ENCODE measurements at places on chromosomes 5 and 9.

DNA sequence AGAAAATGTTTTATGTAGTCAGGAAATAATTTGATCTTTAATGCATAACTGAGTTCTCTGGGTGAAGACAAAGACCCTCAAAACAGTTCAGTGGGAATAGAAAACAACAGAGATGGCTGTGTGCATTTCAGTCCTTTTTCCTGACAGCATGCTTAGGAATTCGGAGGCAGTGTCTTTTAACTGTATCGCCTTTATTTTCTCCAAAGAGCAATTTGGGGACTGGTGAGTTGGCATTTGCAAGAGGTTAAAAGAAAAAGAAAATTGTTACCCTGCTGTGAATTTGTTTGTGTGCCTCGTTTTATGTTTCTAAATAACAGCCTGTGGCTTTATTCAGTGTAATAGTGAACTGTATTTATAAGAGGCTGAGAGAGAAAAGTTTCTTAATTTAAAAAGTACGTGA, 227.8 kb upstream of the DMAC1 start:
- no peak for DNase-seq

- no peak for DNase-seq
Observed at GRCh38 chr9:121952611-121953010, 140.5 kb downstream of the TTLL11 start.

- DNase-seq: no peak
Observed at GRCh38 chr5:79005151-79005550, 20.0 kb upstream of the ARSB start.

DNA sequence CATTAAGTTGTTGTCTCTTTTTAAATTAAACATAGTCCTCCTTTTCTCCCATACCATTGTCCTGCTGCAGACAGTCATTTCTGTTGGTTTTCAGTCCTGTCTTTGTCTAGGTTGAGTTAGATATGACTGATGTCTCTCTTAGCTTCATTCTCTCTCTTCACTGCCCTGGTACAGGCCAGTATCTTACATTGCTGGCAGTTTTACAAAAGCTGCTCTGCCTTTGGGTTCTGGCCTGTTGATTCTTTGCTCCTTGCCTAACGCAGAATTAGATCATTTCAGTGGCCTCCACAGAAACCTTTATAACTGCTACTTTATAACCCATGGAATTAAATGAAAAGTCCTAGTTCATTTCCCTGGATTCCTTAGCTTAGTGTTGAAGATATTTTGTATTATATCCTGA, 33.7 kb downstream of the GPR21 start:
- DNase-seq: no peak

GRCh38 chr5:174491265-174491664, 233.1 kb upstream of the MSX2 start:
- DNase-seq: no peak

DNA sequence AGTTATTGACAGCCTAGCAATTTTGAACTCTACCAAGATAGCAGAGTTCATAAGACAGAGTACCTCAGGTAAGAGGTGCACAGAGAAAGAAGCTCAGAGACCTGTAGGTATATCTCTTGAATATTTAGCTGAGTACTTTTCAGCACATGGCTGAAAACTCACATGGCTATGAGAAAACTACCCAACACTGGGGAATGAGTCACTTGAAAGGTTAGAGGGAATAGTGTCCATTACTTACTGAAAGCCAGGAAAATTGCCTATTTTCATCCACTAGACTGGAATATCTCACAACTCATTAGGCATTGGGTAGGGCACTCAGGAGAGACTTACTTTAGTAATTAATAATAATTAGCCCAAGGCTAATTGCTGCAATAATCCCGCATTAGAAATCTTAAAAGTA, 8.3 kb downstream of the TSLP start:
- DNase-seq: no peak

DNA sequence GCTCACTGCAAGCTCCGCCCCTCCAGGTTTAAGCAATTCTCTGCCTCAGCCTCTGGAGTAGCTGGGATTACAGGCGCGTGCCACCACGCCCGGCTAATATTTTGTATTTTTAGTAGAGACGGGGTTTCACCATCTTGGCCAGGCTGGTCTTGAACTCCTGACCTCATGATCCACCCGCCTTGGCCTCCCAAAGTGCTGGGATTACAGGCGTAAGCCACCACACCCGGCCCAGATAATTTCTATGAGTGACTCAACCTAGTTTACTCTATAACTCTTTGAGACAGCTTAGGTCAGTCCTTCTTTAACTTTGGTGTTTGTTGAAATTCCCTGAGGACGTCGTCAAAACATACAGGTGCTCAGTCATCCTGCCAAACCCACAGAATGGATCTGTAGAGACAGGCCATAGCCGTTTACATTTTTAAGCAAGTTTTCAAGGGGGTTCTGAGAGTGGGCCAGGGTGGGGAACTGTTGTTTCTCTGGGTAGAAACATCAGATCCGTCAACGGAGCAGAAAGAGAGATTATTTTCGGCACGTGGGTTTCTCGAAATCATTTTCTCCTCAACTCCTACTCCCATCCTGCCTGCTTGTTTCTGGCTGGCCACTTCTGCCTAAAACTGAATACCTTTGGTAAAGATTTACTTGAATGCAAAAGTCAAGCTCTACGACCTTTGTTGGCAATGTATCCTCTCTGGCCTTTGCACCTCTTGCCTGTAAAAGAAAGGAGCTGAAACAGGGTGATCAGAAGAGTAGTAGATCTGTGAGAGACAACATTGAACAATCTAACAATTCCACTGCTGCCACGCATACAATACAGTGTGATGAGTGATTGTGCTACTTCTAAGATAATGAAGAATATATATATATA, 6.0 kb upstream of the BOD1 start:
- no peak for DNase-seq

DNA sequence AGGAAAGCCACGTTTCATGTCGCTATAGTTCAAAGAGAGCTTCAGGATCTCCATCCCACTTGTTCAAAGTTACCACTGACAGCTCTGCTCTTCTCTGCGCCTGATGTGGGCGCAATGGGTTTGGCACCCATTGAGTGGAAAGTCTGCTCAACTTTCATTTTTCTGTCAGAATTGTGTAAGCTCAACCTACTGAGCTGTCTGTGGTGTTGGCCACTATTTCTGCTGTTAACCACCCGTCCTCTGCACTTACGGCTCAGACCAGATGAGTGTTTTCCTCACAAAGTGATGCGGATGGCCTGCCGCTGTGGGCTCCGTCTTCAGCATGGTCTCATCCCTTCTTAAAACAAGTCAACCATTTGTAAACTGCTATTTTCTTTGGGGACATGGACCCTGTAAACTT, 131.2 kb downstream of the WNK2 start:
- peak; percentile 2 for DNase-seq

DNA sequence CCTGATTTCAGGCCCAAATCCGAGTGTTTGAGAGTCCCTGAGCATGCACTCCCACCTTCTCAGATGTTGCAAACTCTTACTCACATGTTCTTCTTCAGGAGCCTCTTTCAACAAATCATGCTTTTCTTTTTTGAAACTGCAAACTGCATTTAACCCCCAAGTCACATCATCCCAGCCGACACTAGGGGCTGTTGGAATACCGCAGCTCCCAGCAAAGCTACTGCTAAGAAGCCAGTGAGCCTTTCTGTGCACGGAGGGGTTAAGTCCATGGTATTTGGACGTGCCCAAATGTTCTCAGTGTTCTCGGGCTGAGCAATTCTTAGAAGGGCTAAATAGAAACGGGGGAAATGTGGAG, 282.9 kb downstream of the NFIB start:
- DNase-seq: no peak

GRCh38 chr5:96584712-96585111, 77.5 kb upstream of the CAST start:
- no peak for DNase-seq

- DNase-seq: no peak
Observed at GRCh38 chr5:91219803-91220371, 163.2 kb downstream of the ARRDC3 start.

DNA sequence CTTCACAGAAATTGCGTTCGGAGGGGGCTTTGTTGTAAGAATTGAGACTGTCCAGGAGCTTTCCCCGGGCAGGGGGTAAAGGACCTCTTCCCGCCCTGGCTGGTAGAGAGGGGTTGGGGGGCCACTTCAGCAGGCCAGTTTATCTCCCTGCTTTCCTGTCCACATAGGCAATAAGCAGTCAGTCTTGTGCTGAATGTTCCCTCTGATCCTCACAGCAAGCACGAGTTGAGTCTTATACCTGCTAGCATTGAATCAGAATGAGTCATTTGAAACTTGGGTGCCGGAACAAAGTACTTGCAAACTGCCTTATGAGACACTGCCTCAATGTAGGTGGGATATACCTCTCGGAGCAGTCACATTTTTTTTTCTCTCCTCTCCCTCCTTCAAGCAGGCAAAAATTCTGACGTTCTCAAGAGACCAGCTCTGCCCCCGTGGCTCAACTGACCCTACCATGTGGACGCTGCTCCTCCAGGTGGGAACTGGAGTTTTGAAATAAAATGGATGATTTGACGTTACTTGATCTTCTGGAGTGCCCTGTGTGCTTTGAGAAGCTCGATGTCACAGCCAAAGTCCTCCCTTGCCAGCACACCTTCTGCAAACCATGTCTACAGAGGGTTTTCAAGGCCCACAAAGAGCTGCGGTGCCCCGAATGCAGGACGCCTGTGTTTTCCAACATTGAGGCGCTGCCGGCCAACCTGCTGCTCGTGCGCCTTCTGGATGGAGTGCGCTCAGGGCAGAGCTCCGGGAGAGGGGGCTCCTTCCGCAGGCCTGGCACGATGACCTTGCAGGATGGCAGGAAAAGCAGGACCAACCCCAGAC, 1.3 kb downstream of the SH3RF2 start:
- no peak for DNase-seq

DNA sequence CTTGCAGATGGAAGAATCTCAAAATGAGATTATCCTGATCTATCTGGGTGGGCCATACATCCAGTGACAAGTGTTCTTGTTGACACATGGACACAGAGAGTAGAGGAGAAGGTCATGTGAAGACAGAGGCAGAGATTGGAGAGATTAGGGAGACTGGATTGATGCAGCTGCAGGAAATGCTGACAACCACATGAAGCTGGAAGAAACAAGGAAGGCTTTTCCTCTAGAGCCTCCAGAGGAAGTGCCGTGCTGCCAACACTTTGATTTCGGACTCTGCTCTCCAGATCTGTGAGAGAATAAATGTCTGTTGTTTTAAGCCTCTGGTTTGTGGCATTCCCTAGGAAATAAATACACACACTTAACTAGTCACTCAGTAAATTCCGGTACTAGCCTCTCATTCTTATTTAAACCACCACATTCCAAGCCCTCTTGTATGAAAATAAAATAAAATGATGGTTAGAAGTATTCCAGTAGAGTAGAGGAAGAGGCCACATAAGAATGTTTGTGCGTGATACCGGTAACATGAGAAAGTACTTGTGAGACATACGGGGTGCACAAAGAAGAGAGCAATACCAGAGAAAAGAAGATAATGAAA, 110.9 kb upstream of the DMAC1 start:
- DNase-seq: no peak

- DNase-seq: no peak
Observed at GRCh38 chr5:123746683-123747360, 234.8 kb downstream of the CSNK1G3 start.

DNA sequence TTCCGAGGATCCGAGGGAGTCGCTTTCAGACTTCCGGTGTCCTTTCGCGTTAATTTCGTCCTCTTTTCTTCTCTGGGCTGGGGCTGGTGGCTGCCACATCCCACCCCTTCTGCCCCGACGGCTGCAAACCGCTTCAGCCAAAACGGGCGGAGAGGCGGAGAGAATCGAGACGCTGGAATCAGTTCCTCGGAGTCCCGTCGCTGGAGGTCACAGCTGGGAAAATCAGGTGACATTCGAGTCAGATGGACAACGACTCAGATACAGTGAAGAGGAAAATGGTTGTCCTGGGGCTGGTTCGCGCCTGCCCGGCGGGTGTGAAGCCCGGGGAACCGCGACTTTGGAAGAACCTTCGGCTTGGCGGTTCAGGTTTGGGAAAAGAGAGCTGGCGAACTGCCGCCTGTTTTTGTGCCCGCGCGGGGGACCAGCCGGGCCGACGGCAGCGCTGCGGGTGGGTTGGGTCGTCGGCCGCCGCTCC, 8.9 kb upstream of the NKX2-5 start:
- no peak for DNase-seq

DNA sequence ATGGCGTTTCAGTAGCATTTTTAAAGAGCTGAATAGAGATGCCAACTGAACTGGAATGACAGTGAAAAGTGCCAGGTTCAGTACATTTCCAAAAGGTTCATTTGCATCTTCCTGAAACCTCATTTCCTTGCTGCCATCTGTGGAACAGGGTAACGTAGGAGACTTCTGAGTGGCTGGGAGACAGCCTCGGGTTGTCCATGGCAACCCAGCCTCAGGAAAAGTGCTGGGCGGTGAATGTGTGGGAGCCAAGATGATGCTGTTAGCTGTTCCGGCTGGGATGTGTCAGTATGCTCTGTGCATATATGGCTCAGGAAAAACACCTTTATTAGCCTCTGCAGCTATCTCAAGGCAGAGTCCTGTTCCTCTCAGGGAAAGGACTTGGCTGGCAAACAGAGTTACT, 87.5 kb downstream of the KLHL3 start:
- no peak for DNase-seq

- no peak for DNase-seq
Observed at GRCh38 chr9:20981486-20981885, 50.0 kb downstream of the HACD4 start.

DNA sequence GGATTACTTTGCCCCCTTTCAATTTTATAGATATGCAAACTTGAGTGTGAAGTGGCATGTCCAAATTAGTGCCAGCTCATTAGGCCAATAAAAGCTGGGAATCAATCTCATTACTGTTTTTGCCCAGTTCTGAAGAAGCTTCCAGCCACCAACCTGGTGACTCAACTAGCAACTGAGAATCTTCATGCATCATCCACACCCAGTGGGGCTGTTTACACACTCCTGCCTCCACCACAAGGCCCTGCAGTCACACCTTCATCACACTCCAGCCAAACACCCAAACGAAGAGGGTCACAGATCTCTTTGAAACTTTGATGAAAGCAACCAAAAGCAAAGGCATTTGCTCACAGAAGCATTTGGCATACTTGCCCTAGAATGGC, 41.3 kb upstream of the S1PR3 start:
- no peak for DNase-seq

DNA sequence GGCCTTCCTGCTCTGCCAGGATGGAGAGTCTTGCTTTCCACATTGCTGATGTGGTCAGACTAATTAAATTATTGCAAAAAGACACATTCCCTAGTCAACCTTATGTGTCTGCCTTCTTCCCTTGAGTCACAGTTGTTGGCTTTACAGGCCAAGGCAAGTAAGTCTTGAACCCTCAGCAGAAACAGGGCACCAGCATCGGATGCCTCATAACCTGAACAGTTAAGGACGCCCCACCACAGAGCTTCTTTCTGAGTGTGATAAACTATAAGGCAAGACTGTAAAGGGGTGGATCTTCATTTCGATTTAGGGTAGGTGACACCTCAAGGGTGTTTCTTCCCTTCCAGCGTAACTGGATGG, 670 bp upstream of the KIF2A start:
- no peak for DNase-seq
